ENCODE measurements at places on chromosomes 12 and 14.

DNA sequence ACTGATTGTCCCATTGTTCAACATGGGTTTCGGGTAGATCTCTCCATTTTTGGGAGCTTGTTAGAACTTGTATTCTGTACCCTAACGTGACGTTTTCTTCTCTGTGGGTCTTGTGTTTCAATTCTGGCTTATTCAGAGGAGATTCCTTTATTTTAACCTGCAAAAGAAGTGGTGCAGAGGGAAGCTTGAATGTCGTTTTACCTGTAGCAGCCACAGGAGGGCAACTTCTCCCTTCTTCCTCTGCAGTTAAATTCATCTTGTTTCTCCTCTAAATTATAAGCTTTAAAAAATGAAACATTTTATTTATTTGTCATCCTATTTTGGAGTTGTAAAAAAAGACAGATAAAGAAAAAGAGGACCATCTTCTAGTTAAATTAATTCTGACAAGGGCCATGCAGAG lies 13.7 kb upstream of the CLEC4D start:
- no peak for DNase-seq

GRCh38 chr14:67446371-67447032 lies 34.5 kb upstream of the PLEK2 start:
- no peak for DNase-seq

GRCh38 chr12:88615490-88615889 lies 35.2 kb upstream of the KITLG start:
- DNase-seq, result no peak

GRCh38 chr14:68191567-68192321 lies 372.2 kb downstream of the RAD51B start:
- no peak for DNase-seq

- DNase-seq, result peak; percentile 73
These were observed 37.3 kb downstream of the VDR start for GRCh38 chr12:47867495-47867941.

DNA sequence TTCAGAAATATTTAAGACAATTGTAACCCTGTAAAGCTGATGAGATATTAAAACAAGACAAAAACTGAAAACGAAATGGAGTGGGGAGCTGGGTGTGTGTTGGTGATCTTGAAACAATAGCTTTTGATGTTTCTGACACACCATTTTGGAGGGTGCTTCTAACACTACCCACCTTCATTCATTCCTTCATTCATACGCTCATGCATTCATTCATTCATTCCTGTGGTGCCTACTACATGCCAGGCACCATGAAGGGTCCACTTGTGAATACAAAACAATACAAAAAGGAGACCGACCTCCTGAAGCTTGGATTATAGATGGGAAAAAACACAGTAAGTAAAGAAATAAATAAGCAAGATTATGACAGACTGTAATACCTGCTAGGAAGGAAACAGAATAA lies 60.5 kb downstream of the FOXN3 start:
- no peak for DNase-seq

GRCh38 chr14:104774453-104775072 lies 21.0 kb downstream of the AKT1 start:
- no peak for DNase-seq

- no peak for DNase-seq
These were observed at the start of gene KRT75 for GRCh38 chr12:52434081-52434733. TSS of gene KRT75 (minus strand) at chr12:52434371. CDS start at chr12:52434304, 67 bp downstream.

- no peak for DNase-seq
These were observed 10.3 kb upstream of the ZNF740 start for GRCh38 chr12:53170215-53170614.
